ENCODE measurements at places on chromosomes 5 and 9. TPM values are rescaled to one million over a fixed set of nuclear protein-coding genes. Genes with fewer than 3 reads are reported as not detected.
A peak's percentile ranks its signal among the peaks of the same experiment; 100 is the strongest.

Gene GTF2H2C
- 46.1 TPM for total RNA-seq

Gene TOR4A
- 48.0 TPM for total RNA-seq

Gene IFNA2
- not detected for total RNA-seq

Gene ARPC5L
- total RNA-seq = 68.1 TPM

Gene C1QTNF2
- not detected for total RNA-seq

Gene F2RL1
- 21.9 TPM for total RNA-seq

Gene SMU1
- total RNA-seq = 21.7 TPM

Gene KCNT1
- total RNA-seq = not detected

GRCh38 chr5:7186818-7187217, 209.1 kb upstream of the ADCY2 start:
- no peaks in the 10 kb centered on the region for H3K27me3 ChIP-seq
- no peaks in the 10 kb centered on the region for H3K36me3 ChIP-seq
- no peak overlapping the region for H3K4me3 ChIP-seq
- H3K27ac ChIP-seq = no peak overlapping the region
- H3K4me1 ChIP-seq = no peaks in the 10 kb centered on the region

DNA sequence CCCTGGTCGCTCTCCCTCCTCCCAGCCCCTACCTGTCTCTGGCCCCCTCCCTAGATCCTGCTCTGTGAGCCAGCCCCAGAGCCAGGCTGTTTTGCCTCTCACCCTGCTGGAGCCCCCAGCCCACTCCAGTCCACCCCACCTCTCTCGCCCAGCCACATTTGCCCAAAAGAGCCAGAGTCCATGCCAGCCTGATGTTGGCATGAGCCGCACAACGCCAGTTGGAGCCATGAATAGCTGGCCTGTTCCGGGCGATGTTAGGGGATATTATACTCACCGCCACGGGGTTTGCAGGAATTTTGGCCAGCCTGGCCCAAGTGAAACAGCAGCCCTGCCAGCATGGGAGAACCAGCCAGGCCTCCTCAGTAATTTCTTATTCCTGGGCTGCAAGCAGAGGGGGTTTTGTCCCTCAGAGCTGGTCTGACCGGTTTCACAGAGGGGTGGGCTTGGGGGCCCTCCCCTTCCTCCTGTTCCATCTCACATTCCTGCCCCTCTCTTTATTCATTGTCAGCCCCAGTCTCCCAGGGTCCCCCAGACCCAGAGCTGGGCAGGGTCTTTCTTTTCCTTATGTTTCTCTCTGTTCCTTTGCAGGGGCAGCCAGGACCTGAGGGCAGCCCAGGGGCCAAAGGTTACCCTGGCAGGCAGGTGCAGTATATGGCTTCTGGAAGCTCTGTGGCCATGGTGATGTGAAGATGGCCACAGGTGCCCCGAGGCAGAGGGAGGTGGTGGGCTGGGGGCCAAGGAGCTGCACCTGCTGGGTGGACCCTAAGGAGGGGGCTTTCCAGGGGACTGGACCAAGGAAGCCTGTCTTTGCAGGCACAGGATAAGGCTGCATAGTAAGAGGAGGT, 50.1 kb downstream of the COL27A1 start:
- no peaks in the 10 kb centered on the region for H3K4me1 ChIP-seq
- no peak for DNase-seq
- no peaks in the 10 kb centered on the region for H3K27me3 ChIP-seq
- H3K27ac ChIP-seq = no peak overlapping the region
- H3K36me3 ChIP-seq = peaks cover 2% of the 10 kb centered on the region
- no peak overlapping the region for H3K4me3 ChIP-seq

DNA sequence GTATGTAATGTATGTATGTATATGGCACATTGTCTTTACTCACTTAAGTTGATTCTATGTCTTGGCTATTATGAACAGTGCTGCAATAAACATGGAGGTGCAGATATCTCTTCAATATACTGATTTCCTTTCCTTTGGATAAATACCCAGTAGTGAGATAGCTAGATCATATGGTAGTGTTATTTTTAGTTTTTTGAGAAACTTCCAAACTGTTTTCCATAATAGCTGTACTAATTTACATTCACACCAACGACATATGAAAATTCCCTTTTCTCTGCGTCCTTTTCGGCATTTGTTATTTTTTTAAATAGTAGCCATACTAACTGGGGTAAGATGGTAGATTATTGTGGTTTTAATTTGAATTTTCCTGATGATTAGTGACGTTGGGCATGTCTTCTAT, 445.6 kb downstream of the NFIB start:
- H3K4me3 ChIP-seq = no peak overlapping the region
- H3K27ac ChIP-seq = no peak overlapping the region
- no peaks in the 10 kb centered on the region for H3K36me3 ChIP-seq
- no peaks in the 10 kb centered on the region for H3K27me3 ChIP-seq

GRCh38 chr5:44443172-44443571, 54.0 kb upstream of the FGF10 start:
- H3K27ac ChIP-seq = no peak overlapping the region
- no peak for DNase-seq

DNA sequence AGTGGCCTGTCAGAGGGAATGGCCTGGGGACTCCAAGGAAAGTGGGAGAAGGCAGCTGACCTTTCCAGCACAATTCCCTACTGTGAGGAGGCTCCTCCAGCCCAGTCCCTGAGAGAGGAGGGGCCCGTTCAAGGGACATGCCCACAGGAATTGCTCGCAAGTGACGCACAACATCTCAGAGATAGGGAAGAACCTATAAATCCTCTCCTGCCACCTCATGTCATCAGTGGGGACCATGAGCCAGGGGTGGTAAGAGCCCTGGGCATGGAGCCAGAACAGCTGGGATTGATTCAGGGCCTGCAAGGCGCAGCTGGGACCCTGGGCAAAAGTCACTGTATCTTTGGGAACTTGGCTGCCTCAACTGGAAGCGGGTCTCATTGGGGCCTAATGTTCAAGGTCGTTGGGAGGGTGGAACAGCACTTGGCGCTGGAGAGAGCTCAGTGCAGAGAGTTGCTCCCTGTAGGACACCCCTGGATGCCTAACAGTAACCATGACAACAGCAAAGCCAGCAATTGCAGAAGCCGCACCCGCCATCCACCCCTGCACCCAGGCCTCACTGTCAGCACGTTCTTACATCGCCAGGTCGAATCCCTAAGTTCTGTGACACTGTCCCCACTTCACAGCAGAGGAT, 41.3 kb upstream of the ORM1 start:
- H3K4me3 ChIP-seq = no peak overlapping the region
- H3K36me3 ChIP-seq = no peaks in the 10 kb centered on the region
- DNase-seq = no peak
- H3K4me1 ChIP-seq = peaks cover 2% of the 10 kb centered on the region
- no peaks in the 10 kb centered on the region for H3K27me3 ChIP-seq

GRCh38 chr5:172178991-172179989, 8.7 kb downstream of the STK10 start:
- H3K27me3 ChIP-seq = no peaks in the 10 kb centered on the region
- H3K4me1 ChIP-seq = peaks cover 24% of the 10 kb centered on the region
- peak overlapping the region; percentile 59 for H3K27ac ChIP-seq
- no peak overlapping the region for H3K4me3 ChIP-seq
- no peaks in the 10 kb centered on the region for H3K36me3 ChIP-seq

DNA sequence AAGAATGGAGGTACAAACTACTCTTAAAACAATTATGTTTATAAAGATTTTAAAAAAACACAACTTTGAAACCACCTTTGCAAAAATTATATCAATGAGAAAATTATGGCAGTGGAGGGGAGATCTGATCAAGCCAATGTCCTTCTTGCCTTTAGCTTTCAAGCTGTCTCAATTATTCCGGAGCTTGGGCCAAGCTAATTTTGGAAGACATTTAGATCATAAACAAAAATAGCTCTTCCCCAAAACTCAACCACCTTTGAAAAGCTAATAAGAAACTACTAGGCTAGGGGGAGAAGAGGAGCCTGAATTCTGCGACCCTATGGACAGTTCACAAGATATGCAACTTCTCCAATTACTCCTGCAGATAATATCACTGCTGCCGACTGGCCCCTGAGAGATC, 263.3 kb downstream of the ICE1 start:
- H3K4me1 ChIP-seq = no peaks in the 10 kb centered on the region
- H3K36me3 ChIP-seq = no peaks in the 10 kb centered on the region
- no peak overlapping the region for H3K27ac ChIP-seq
- no peaks in the 10 kb centered on the region for H3K27me3 ChIP-seq

- DNase-seq = no peak
- no peaks in the 10 kb centered on the region for H3K27me3 ChIP-seq
- H3K36me3 ChIP-seq = no peaks in the 10 kb centered on the region
- H3K27ac ChIP-seq = no peak overlapping the region
- H3K4me3 ChIP-seq = no peak overlapping the region
Observed at GRCh38 chr5:166834246-166834645, 1457.2 kb upstream of the WWC1 start.

- H3K27me3 ChIP-seq = no peaks in the 10 kb centered on the region
- no peak for DNase-seq
- H3K36me3 ChIP-seq = no peaks in the 10 kb centered on the region
- no peak overlapping the region for H3K27ac ChIP-seq
- no peak overlapping the region for H3K4me3 ChIP-seq
Observed at GRCh38 chr5:180274695-180275094, 17.2 kb downstream of the MAPK9 start.

GRCh38 chr9:99411068-99411467, 189.0 kb downstream of the SEC61B start:
- no peak overlapping the region for H3K27ac ChIP-seq
- H3K4me3 ChIP-seq = no peak overlapping the region
- H3K4me1 ChIP-seq = peaks cover 4% of the 10 kb centered on the region
- no peaks in the 10 kb centered on the region for H3K36me3 ChIP-seq

DNA sequence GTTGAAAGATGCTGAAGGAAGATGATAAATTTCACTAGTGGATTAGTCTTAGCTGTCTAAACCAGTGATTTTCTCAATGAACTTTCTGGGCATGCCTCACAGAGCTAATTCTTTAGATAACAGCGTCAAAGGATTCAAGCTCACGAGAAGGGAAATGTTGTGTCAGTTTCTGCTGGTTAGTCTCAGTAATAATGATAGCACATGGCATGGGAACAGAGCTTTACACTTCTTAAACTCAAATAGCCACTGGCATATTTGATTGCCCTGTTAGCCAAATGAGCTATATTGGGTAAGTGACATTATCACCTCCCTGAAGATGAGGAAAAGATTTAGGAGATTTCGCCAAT, 139.3 kb upstream of the NR3C1 start:
- H3K36me3 ChIP-seq = no peaks in the 10 kb centered on the region
- H3K27ac ChIP-seq = no peak overlapping the region
- H3K27me3 ChIP-seq = no peaks in the 10 kb centered on the region
- no peak for DNase-seq

Data from endothelial cell of umbilical vein (primary cell).